ENCODE measurements at places on chromosomes 6 and 20. TPM values are rescaled to one million over a fixed set of nuclear protein-coding genes. Genes with fewer than 3 reads are reported as not detected.

- no peaks in the 10 kb centered on the region for H3K27me3 ChIP-seq
- peaks cover 14% of the 10 kb centered on the region for H3K4me1 ChIP-seq
- no peak overlapping the region for H3K4me3 ChIP-seq
- H3K36me3 ChIP-seq: no peaks in the 10 kb centered on the region
- H3K27ac ChIP-seq: no peak overlapping the region
These were observed 19.2 kb downstream of the ASIP start for GRCh38 chr20:34260208-34260942.

GRCh38 chr6:106783640-106784566 is 154.5 kb downstream of the QRSL1 start:
- H3K27me3 ChIP-seq: peaks cover 11% of the 10 kb centered on the region
- no peak overlapping the region for H3K4me3 ChIP-seq
- no peaks in the 10 kb centered on the region for H3K36me3 ChIP-seq
- no peak for DNase-seq
- H3K4me1 ChIP-seq: no peaks in the 10 kb centered on the region

- no peaks in the 10 kb centered on the region for H3K36me3 ChIP-seq
- no peak overlapping the region for H3K4me3 ChIP-seq
- H3K27me3 ChIP-seq: no peaks in the 10 kb centered on the region
- H3K4me1 ChIP-seq: no peaks in the 10 kb centered on the region
These were observed 201.6 kb downstream of the BTBD9 start for GRCh38 chr6:38438097-38438496.

DNA sequence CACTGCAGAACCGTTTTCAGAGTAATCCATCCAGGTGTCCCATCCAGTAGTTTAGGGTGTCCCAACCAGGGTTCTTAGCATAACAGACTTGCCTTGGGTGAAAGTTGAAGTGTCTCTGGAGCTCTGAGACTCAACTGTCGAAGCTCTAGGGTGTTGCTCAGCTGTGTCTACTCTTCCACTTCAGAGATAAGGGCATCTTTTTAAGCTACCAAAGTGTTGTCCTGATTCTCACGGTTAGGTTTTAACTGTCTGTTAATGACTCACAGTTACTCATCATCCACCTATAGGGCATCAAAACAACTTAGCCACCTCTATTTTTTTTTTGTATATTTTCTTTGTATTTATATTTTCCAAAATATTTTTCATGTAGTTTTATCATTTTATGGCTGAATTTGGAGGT is 36.9 kb upstream of the TBX18 start:
- H3K4me1 ChIP-seq: no peaks in the 10 kb centered on the region
- H3K27ac ChIP-seq: no peak overlapping the region
- DNase-seq: no peak
- no peak overlapping the region for H3K4me3 ChIP-seq
- no peaks in the 10 kb centered on the region for H3K36me3 ChIP-seq

- H3K4me3 ChIP-seq: no peak overlapping the region
- H3K36me3 ChIP-seq: peaks cover 15% of the 10 kb centered on the region
- H3K4me1 ChIP-seq: no peaks in the 10 kb centered on the region
- DNase-seq: no peak
- H3K27ac ChIP-seq: no peak overlapping the region
These were observed 189.2 kb downstream of the UTRN start for GRCh38 chr6:144474290-144474689.

DNA sequence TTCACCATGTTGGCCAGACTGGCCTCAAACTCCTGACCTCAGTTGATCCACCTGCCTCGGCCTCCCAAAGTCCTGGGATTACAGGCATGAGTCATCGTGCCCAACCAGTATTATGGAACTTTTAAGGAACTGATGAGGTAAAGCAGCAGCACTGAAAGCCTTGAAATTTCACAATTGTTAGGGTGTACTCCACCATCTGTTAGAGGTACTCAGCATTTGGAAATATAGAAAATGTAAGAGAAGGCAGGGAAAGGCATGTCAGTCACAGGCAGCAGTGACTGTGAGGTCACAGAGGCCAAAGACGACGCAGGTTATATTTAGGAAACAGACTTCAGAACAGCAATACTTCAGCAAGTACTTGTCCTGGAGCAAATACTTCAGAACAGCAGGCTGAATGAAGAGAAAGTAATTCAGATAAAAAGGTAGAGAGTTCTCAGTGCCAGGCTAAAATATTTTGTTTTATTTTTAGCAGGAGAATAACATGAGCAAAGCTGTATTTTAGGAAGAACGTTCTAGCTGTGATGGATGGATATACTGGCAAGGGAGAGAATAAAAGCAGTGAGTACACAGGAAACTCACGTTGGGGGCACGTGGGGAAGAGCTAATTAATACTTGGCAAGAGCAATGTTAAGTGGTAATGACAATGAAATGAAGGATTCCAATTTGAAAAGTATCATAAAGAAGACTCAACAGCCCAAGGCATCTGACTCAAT is 67.2 kb downstream of the DTNBP1 start:
- no peak for DNase-seq
- H3K27me3 ChIP-seq: no peaks in the 10 kb centered on the region
- H3K27ac ChIP-seq: peak overlapping the region; percentile 70
- H3K4me3 ChIP-seq: no peak overlapping the region

DNA sequence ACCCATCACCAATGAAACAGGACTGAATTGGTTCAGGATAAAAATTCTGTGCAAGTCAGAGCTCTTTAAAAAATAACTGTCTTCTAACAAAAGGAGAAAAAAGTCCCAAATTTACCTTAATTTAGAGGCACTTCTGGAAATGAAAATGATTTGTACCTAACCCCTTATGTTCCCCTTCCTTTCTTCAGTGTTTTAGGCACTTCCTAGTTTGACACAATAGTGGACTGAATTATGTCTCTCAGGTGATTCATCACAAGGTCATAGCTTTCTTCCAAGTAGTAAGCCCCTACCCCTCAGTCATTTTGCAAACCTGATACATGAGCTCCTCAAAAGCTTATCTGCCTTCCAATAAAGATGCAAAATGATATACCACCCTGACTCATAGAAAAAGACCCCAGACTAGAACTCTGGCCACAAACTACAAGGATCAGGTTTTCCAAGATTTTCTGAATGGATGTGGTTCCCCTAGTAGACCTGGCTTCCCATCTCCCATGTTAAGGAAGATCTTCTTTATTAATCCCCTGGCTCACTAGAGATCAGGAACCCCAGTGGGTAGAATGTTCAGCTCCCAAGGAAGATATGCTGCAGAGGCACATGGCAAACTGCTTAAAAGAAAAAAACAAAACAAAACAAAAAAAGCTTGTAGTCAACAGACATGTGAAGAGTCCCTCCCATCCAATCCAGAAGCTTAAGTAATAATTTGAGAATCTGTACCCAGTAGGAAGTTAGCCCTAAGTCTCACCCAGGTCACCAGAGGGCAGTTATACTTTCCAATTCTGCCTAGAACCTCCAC is 3.6 kb downstream of the PPP1R10 start:
- H3K36me3 ChIP-seq: peaks cover 25% of the 10 kb centered on the region
- no peak for DNase-seq
- H3K4me1 ChIP-seq: peaks cover 58% of the 10 kb centered on the region

DNA sequence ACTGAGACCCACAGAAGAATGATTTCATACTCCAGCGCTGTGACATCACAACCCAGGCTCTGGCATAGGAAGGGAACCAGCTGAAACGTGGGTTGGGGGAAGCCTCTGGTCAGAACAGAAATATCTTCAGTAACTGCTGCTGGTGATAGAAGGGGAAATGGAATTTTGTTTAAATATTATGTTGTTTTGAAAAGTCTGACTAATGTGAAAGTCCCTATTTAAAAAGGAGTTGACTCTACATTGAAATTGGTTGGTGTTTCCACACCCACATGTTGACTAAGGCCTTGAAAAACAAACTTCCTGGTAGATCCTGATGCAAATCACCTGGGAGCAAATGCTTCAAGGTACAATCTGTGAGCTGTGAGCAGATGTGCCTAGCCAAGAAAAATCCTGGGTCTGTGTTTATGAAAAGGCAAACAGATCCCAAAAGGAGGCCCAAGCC is 24.5 kb upstream of the TCP11 start:
- H3K4me1 ChIP-seq: peaks cover 11% of the 10 kb centered on the region
- H3K4me3 ChIP-seq: no peak overlapping the region
- no peaks in the 10 kb centered on the region for H3K36me3 ChIP-seq
- no peaks in the 10 kb centered on the region for H3K27me3 ChIP-seq
- no peak overlapping the region for H3K27ac ChIP-seq

GRCh38 chr6:149480502-149481280 is 4.1 kb downstream of the ZC3H12D start:
- H3K4me1 ChIP-seq: peaks cover 42% of the 10 kb centered on the region
- H3K4me3 ChIP-seq: no peak overlapping the region
- no peaks in the 10 kb centered on the region for H3K36me3 ChIP-seq

GRM1 gene
- 6.0 TPM for total RNA-seq

PLG gene
- not detected for total RNA-seq

TSPO2 gene
- total RNA-seq: not detected

ELOVL5 gene
- total RNA-seq: 31.1 TPM

CCM2L gene
- 7.6 TPM for total RNA-seq

OLIG3 gene
- not detected for total RNA-seq

SLC22A3 gene
- 0.76 TPM for total RNA-seq

AVP gene
- total RNA-seq: not detected
